ENCODE measurements at places on chromosomes 5 and 9.

DNA sequence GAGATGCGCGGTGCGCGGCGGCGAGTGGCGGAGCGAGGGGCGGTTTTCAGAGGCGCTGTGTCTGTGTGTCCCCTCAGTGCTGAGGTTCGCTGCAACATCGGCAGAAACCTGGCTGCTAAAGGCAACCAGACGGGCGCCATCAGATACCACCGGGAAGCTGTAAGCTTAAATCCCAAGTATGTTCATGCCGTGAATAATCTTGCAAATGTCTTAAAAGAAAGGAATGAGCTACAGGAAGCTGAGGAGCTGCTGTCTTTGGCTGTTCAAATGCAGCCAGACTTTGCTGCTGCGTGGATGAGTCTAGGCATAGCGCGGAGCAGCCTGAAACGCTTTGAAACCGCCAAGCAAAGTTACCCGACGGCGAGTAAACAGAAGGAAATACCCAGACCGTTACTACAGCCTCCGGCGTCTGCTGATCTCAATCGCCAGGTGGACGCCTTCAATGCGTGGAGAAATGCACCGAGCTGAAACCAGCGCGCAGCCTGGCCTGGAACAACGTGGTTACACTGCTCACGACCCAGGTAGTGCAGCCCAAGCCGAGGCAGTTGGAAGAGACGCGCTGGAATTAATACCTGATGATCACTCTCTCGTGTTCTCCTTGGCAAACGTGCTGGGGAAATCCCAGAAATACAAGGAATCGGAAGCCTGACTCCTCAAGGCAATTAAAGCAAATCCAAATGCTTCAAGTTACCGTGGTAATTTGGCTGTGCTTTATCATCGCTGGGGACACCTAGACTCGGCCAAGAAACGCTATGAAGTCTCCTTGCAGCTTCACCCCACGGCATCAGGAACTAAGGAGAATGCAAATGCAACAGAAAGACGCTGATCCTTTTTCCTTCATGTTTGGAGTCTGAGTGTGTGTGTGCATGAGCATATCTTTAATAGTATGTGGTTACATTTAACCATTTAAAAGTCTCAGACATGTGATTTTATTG is 15.9 kb downstream of the OR2V1 start:
- no peak for DNase-seq

- DNase-seq: no peak
These were observed 67.2 kb downstream of the DMRT1 start for GRCh38 chr9:908536-909205.

GRCh38 chr9:9790216-9790872 is 822.5 kb downstream of the PTPRD start:
- no peak for DNase-seq

- DNase-seq: no peak
These were observed 23.4 kb upstream of the GLRA1 start for GRCh38 chr5:151947931-151948608.

DNA sequence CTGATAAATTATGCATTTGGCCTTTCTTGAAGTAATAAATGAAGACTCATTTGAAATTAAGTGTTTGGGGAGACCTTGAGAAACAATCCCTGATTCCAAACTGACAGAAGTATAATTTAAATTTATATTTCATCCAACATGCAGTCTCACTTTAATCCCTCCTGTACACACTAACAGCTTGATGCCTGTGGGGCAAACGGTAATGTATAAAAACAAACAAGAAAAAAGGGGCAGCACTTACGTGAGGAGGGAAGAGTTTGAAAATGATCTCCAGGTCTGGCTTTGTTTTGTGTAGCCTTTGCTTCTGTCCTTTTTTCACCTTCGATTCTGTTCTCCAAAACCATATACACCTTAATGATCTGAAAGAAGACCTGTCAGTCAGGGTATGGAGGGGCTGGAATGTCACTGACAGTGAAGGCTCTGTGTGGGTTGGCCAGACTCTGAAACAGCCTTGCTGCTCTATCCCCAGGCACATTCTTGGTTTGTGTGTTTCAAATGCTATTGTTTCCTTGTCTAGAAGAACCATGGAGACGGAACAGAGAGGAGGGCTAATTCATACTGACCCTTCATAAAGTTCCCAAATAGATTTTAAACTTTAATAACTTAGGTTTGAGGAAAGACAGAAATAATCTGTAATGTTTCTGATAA is 338.2 kb upstream of the WWC1 start:
- no peak for DNase-seq

GRCh38 chr9:3916411-3916810 is 383.5 kb downstream of the GLIS3 start:
- DNase-seq: no peak

- no peak for DNase-seq
These were observed 257.7 kb downstream of the MCTP1 start for GRCh38 chr5:95027151-95027721.

DNA sequence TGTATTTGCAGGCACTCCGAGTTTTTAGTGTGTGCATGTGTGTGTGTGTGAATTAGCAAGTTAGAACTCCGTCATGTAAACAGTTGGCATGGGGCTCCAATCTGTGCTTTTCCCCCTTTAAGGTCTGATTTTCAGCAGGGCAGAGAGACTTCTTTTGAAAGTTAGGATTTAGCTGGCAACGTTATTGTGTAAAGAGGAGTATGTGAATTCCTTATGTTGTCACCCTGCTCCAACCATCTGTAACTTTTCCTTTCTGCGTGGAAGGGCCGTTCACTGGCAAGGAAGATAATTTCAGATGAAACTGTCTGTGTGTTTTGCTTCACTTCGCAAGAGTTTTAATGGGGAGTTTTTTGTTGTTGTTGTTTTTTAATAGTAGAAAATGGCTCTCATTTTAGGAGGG is 332 bp downstream of the SGCD start:
- DNase-seq: no peak

- no peak for DNase-seq
These were observed 21.7 kb downstream of the TTC33 start for GRCh38 chr5:40733879-40734563.

DNA sequence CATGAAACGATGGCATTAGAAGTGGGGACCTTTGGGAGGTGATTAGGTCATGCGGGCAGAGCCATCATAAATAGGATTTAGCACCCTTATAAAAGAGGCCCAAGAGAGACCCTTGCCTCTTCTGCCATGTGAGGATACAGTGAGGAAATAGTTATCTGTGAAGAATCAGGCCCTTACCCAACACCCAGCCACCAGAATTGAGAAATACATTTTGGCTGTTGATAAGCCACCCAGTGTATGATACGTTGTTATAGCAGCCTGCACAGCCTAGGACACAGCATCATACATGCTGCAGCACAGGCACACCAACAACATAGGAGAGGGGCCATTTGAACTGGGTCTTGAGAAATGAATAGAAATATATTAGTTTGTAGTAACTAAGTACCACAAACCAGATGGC is 8.0 kb upstream of the MAMDC2 start:
- no peak for DNase-seq

GRCh38 chr9:21505425-21506179 is 23.5 kb upstream of the IFNE start:
- DNase-seq: no peak

GRCh38 chr5:7501061-7501460 is 105.1 kb downstream of the ADCY2 start:
- DNase-seq: no peak

GRCh38 chr5:14405706-14406553 is 175.7 kb upstream of the OTULINL start:
- no peak for DNase-seq

DNA sequence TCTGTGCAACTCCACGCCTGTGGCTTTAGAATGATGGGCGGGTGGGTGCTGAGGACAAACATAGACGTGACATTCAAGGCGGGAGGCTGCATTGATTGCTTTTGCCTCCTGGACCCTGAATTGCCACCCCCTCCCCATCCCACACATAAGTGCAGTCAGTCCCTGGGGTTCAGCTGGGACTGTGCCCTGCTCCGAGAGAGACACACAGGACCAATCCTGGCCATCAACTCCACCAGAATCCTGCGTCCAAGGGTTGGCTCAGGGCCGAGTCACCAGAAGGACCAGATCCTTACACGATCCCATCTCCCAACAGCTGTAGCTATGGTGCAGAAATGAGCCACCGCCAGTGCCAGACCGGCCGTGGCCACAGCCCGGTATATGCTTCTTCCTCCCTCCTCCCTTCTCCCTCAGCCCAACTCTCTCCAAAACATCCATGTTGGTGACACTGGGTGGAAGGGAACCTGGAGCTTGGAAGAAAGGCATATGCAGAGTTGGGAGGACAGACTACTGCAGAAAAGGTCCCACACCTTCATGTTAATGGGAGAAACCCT is 27.4 kb downstream of the IRX2 start:
- DNase-seq: no peak

GRCh38 chr9:108316630-108317029 is 539.2 kb downstream of the ACTL7B start:
- no peak for DNase-seq

DNA sequence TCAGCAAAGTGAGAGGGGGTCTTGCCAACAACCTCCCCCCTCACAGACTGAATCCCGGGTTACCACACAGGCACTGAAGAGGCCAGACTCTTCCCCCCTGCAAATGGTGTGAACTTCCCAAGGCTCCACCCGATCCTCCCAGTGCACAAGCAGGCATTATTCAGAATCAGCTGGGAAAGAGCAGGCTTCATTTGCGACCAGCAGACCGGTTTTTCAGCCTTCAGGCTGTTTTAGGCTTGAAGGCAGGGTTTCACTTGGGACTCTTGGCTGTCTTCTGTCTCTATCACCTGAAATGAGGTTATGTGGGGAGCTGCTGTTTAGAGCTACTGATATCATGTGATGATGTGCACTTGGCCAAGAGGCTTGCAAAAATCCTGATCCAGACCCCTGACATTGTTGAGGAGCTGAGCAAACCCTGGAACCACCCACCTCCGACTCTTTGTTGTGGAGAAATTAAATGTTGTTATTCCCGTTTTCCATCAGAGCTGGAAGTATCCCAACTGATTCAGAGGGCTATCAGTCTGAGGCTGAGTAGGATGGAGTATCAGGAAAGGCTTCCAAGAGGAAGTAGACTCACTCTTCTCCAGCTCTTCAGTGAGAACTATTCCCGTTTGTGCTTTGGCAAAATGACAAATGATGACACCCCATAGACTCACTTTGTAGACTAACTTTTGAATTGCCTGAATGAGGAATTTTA is 63.3 kb upstream of the ZFR start:
- DNase-seq: no peak

DNA sequence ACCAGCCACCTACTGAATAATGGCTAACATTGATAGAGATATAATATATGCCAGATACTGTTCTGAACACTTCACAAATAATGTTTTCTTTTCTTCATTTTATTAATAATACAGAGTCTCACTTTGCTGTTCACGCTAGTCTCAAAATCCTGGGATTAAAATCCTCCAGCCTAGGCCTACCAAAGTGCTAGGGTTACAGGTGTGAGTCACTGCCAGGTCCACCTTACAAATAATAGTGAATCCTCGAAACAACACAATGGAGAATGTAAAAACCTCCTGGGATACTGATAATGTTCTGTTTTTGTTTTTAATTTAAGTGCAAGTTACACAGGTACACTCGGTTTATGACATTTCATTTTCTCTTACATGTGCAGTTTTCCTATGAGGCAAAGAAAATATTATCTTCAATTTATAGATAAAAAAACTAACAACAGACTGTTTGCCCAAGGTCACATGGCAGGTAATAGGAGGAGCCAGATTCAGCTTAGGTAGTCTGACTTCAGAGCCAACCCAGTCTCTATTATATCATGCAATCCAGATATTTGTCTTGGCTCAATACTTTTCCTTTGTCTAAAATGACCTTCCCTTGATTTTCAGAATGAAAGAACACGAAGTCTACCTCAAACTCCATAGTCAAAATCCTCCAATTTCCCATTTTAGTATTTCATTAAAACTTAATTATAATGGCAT is 7.8 kb downstream of the ZFR start:
- no peak for DNase-seq

GRCh38 chr5:133618141-133618540 is 5.8 kb upstream of the FSTL4 start:
- no peak for DNase-seq

DNA sequence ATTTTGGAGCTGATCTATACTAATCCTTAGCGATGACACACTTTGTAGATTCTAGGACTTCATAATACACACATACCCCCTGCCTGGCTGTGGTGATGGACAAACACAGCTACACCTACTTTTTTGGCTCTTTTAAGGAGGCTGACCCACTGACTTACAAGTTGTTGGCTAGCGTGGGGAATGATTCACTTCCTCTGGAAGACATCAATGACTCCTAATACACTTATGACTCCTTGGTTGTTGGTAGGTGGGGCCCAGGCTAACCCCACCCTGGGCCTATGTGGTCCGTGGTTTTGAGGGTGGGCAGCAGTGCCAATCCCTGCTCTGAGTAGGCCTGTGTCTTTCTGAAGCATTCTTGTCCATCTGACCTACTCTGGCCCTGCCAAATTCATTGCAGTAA is 144.4 kb downstream of the SLC12A2 start:
- no peak for DNase-seq

GRCh38 chr5:80296121-80296520 is 23.7 kb upstream of the SPZ1 start:
- DNase-seq: no peak

DNA sequence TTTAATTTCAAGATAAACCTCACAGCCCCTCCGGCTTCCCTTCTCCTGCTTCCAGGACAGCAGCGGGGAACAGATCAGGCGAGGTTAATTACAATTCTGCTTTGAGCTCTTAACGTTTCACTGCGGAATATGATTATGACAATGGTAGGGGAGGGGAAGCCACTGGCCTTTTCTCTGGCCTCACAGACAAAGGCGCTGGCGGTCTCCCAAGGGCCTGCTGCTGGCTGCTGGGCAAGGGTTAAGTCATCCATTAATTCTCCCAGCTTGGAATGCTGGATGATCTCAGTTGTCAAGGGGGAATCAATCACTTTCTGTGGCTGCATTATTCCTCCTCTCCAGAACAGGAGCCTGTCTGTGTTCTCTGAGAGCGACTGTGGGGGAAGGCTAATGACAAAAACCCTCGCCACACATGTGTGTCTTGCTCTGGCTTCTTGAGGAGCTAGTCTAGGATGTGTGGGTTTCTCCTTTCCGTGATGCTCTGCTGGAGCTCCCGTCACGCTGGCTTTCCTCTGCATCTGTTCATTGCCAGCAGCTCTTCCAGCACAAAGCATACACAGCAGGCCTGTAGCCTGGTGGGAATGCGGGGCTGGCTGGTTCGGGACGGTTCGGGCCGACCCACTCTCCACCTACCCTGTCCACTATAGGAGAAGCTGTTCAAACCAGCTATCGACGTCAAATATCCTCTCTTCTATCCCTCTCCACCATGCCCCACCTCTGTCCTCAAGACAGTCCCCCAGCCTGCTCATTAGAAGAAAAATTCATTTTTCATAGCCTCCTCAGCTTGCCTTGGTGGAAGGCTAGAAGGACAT is 82.8 kb downstream of the DCP2 start:
- peak; percentile 78 for DNase-seq

GRCh38 chr5:82601077-82601476 is 322.9 kb upstream of the RPS23 start:
- DNase-seq: no peak

Data from right cardiac atrium (tissue), 5 donors.